Activated T-cell treated with anti-CD3 and anti-CD28 coated beads for 1 hour (primary cell): ENCODE measurements at places on chromosomes 11 and 22.

- DNase-seq: no peak
Measured at GRCh38 chr11:26331911-26332571, at the start of gene ANO3. Gene ANO3 (plus strand): TSS chr11:26332130. CDS start chr11:26332276, 146 bp downstream.

GRCh38 chr11:44328138-44328660 is 18.3 kb upstream of the ALX4 start:
- no peak for DNase-seq

- DNase-seq: no peak
Measured at GRCh38 chr11:46242041-46242951, 35.2 kb upstream of the CREB3L1 start.

- no peak for DNase-seq
Measured at GRCh38 chr22:17641269-17641668, 2.7 kb downstream of the BCL2L13 start.

DNA sequence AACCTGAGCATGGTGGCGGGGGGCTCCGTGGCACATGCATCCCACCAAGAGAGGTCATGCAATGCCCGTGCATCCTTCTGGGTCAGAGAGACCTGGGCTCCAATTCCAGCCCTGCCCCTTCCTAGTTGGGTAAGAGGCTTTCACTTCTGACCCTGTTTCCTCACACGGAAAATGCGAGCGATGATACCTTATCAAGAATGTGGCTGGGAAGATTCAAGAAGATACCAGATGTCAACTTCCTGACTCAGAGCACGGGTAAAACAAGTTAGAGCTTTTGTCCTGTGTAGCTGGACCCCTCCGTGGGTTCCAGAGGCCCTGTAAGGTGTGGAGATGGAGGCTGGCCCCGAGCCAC is 8.7 kb upstream of the DGKZ start:
- DNase-seq: no peak

- DNase-seq: no peak
Measured at GRCh38 chr11:82315093-82315492, 418.6 kb downstream of the FAM181B start.

- DNase-seq: no peak
Measured at GRCh38 chr11:20112291-20113148, 47.8 kb downstream of the DBX1 start.

- DNase-seq: no peak
Measured at GRCh38 chr11:66221726-66222236, 46.7 kb upstream of the RAB1B start.

DNA sequence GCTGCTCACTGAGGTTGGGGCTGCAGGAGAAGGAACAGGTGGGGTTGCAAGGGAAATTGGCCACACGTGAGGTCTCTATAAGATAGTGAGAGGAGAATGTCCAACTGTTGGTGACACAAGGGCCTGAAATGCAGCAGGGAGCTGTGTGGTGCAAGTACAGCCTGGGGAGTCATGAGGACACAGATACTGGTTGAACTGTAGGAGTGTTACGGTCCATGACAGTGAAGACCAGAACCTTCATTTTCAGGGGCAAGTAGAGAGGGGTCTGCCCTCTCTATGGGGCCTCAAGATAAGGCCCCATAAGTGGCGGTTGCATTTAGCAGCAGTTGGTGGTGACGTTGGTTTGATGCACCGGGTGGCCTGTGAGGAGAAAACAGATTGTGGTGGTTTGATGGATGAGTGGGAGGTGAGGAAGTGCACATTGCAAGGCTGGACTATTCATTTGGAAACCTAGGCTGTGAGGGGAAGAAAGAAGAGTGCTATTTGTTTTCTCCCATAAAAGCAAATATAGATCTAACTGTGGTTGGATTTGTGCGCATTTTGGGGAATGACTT is 39.4 kb downstream of the MICAL2 start:
- DNase-seq: no peak

- DNase-seq: no peak
Measured at GRCh38 chr22:41892721-41893120, 22.2 kb downstream of the SHISA8 start.

DNA sequence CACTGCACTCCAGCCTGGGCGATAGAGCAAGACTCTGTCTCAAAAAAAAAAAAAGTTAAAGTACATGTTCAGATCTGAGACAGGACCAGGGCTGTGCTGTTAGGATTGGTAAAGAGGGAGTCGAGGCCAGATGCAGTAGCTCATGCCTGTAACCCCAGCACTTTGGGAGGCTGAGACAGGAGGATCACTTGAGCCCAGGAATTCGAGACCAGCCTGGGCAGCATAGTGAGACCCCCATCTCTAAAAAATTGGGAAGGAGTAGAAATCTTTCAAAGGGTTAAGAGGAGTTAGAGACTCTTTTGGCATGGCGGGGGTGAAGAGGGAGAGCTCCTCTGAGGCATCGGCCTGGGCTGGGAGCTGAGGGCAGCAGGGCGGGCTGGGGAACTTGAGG is 11.8 kb downstream of the SLC25A45 start:
- DNase-seq: no peak

GRCh38 chr11:132937016-132937415 is 595.3 kb downstream of the OPCML start:
- DNase-seq: no peak

DNA sequence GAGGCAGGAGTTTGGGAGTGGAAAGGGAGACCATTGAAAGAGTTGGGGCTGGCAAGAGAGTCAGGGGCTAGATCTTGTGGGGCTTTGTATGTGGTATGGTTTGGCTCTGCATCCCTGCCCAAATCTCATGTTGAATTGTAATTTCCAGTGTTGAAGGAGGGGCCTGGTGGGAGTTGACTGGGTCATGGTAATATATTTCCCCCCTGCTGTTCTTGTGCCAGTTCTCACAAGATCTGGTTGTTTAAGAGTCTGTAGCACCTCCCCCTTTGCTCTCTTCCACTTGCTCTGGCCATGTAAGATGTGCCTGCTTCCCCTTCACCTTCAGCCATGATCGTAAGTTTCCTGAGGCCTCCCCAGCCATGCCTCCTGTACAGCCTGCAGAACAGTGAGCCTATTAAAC is 10.1 kb upstream of the RAB3IL1 start:
- no peak for DNase-seq

DNA sequence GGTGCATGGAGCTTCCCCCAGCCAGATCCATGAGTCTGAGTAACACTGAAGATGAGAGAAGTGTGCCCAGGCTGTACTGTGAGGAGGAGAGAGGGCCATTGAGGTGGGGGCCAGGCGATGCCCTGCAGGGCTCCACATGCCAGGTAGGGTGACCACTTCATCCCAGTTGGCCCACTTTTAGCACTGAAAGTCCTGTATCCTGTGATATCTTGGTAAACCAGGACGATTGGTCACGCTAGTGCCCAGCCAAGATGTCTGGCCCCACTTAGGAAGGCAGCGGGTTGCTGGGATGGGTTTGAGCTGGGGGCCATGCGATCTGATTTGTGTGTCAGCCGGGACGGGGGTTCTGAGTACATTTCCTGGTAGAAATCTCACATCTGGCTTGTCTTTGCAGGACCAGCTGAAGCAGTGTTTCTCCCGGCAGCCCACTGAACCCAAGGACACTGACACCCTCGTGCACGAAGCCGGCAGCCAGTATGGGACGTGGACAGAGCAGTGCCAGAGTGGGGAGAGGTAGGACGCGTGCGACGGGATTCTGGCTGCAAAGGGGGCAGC is 29.2 kb upstream of the CRYBB3 start:
- DNase-seq: no peak

GRCh38 chr11:57568330-57568766 is 876 bp upstream of the UBE2L6 start:
- peak; percentile 88 for DNase-seq

DNA sequence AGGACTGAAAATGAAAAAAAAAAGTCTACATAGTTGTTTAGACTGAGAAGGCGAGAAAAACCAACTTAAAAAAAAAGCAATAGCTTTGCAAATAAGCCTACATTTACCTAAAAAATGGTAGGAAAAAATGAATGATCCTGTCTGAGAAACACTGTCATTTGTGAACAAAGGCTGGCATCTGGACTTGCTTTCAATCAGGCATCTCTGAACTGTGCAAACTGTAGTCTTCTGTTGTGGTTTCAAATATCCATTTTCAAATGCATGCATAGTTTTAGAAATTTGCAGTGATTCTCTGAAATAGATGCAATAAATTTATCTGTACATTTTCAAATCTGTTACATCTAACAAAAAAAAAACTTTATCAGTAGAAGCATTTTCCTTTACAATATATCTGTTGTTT is 106.1 kb upstream of the LUZP2 start:
- DNase-seq: no peak

GRCh38 chr11:68584097-68584496 is 100.2 kb upstream of the GAL start:
- peak; percentile 43 for DNase-seq

DNA sequence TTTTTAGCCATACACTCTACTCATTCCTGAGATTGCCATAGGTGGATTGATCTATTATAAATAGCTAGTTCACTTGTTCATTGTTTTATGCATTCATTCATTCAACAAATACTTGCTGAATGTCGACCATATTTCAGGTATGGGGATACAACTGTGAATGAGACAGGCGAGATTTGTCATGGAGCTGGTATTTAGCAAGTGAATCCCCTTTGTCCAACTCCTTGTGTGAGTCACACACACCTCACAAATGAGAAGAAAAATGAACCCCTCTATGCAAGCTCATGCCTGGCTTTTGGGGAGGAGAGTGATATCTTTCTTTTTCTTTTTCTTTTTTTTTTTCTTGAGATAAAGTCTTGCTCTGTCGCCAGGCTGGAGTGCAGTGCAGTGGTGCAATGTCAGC is 1.8 kb upstream of the AMPD3 start:
- no peak for DNase-seq

- DNase-seq: no peak
Measured at GRCh38 chr11:117931971-117932370, 2.8 kb upstream of the TMPRSS13 start.

DNA sequence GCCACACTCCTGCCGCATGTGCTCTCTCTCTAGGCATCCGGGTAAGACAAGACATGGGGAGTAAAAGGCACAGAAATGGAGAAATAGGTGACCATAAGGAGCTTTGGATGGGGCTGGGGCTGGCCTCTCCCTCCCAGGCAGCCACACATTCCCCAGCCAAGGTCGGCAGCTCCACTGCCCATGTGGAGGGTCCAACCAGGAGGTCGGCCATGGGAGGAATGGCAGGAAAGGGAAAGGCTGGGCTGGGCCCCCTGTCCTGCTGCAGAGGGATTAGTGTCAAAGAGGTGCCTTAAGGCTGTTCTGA is 460 bp upstream of the MUC5AC start:
- DNase-seq: no peak

DNA sequence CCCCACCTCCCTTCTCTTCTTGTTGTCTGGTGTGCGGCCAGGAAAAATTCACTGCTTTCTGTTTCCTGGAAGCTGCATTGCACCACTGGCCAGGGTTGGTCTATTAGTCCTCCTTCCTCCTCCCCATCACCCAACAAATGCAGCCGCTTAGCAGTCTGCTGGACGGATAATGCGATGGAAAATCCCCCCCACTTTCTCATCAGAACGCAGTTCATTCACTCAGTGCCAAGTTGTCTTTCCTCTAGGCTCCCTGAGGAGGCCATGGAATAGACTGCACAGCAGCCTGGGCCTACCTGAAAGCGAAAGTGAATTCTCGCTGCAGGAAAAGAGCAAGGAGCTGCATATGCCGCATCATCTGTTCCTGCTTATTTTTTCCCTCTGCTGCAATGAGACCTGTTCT is 513.6 kb downstream of the METTL15 start:
- no peak for DNase-seq

GRCh38 chr11:45538939-45539338 is 126.5 kb downstream of the CHST1 start:
- no peak for DNase-seq

GRCh38 chr22:46315976-46316375 is 19.3 kb downstream of the GTSE1 start:
- no peak for DNase-seq

GRCh38 chr11:99020352-99021225 is at the start of gene CNTN5:
Gene CNTN5 (plus strand): TSS chr11:99020949.
- DNase-seq: no peak

DNA sequence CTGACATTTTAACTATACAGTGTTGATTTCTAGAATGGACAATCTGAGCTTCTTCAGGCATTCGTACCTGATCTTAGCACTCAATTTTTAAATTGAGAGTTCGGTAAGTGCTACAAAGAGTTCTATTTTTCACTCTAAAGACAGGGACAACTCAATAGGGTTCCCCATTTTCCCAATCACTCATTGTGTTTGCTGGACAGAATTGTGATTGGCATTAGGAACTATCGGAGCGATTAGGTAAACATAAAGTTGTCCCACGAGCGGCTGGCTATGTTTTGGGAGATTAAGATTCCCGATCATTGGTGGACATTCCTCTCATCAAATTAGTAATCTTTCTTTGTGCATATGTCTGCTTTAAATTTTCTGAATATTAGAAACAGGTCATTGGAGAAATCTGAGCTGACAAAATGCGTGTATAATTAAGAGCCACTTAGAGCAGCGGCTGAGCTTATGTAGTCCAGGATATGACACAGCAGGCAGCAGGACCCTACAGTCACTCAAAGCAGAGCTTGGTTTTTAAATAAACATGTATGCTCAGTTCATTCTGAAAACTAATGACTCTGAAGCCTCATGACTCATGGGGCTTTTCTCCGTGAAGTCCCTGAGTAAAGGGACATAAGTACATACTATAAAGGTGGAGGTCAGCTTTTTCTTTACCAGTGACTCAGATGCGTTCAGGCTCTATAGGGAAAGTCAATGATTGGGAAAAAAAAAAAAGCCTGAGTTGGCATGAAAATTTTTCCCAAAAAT is 109.4 kb downstream of the GRIA4 start:
- DNase-seq: no peak

- no peak for DNase-seq
Measured at GRCh38 chr11:1943576-1943975, 3.6 kb upstream of the MRPL23 start.
